Astrocyte (in vitro differentiated cells and primary cell): ENCODE measurements at places on chromosomes 16 and 17. TPM values are rescaled to one million over a fixed set of nuclear protein-coding genes. Genes with fewer than 3 reads are reported as not detected.

- H3K4me1 ChIP-seq = peaks cover 14% of the 10 kb centered on the region
- H3K4me3 ChIP-seq = no peak overlapping the region
- peak; percentile 40 for DNase-seq
- no peaks in the 10 kb centered on the region for H3K36me3 ChIP-seq
- peak overlapping the region; percentile 46 for H3K27ac ChIP-seq
Observed at GRCh38 chr17:13428611-13429042, 173.1 kb downstream of the HS3ST3A1 start.

Gene LPO
- total RNA-seq = not detected in 2 replicates

GRCh38 chr16:65697065-65697464, 575.2 kb upstream of the CDH11 start:
- H3K27me3 ChIP-seq = no peaks in the 10 kb centered on the region
- DNase-seq = no peak
- no peak overlapping the region for H3K4me3 ChIP-seq

- H3K27ac ChIP-seq = no peak overlapping the region
- H3K4me3 ChIP-seq = no peak overlapping the region
- H3K36me3 ChIP-seq = peaks cover 9% of the 10 kb centered on the region
- H3K27me3 ChIP-seq = no peaks in the 10 kb centered on the region
Observed at GRCh38 chr17:73234736-73235135, 26.9 kb downstream of the CPSF4L start.

GRCh38 chr17:48513097-48513496, 17.7 kb downstream of the HOXB1 start:
- H3K36me3 ChIP-seq = no peaks in the 10 kb centered on the region
- peaks cover 14% of the 10 kb centered on the region for H3K27me3 ChIP-seq
- H3K27ac ChIP-seq = no peak overlapping the region

GRCh38 chr16:49641250-49641649, 214.7 kb downstream of the ZNF423 start:
- H3K27ac ChIP-seq = no peak overlapping the region
- H3K4me3 ChIP-seq = no peak overlapping the region
- DNase-seq = no peak
- no peaks in the 10 kb centered on the region for H3K36me3 ChIP-seq
- H3K27me3 ChIP-seq = no peaks in the 10 kb centered on the region

Gene KRT16
- 0.79 and 1.3 TPM in 2 replicates for total RNA-seq

DNA sequence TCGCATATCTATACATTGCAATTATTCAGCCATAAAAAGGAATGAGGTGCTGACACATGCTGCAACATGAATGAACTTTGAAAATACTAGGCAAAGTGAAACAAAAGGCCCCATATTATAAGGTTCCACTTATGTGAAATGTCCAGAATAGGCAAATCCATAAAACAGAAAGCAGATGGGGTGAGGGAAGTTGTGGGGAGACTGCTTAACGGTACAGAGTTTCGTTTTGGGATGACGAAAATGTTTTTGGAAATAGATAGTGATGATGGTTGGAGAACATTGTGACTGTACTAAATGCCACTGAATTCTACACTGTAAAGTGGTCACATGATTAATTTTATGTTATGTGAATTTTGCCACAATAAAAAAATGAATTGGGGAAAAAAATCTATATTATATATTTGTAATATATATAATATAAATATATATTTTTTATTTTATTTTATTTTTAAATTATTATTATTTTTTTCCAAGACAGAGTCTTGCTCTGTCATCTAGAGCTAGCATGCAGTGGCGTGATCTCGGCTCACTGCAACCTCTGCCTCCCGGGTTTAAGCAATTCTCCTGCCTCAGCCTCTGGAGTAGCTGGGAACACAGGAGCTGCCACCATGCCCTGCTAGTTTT, 4.2 kb upstream of the GNA13 start:
- no peaks in the 10 kb centered on the region for H3K27me3 ChIP-seq
- DNase-seq = no peak
- no peak overlapping the region for H3K4me3 ChIP-seq
- no peaks in the 10 kb centered on the region for H3K36me3 ChIP-seq

DNA sequence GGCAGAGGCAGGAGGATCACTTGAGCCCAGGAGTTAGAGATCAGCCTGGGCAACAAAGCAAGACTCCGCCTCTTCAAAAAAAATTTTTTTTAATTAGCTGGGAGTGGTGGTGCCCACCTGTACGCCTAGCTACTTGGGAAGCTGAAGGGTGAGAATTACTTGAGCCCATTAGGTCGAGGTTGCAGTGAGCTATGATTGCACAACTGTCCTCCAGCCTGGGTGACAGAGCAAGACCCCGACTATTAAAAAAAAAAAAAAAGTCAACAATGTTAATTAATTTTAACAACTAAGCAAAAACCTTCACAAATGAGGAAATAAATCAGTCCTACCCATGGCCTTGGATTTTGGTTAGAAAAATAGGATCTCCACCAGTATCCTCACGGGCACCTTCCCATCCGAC, 5.4 kb downstream of the DHX58 start:
- no peaks in the 10 kb centered on the region for H3K36me3 ChIP-seq
- H3K4me3 ChIP-seq = peak overlapping the region; percentile 20
- no peak overlapping the region for H3K27ac ChIP-seq
- H3K4me1 ChIP-seq = no peaks in the 10 kb centered on the region

Gene SNAI3
- total RNA-seq = 0.22 and 0.48 TPM in 2 replicates

GRCh38 chr16:30524575-30525568, 1.5 kb downstream of the ZNF768 start:
- no peaks in the 10 kb centered on the region for H3K36me3 ChIP-seq
- H3K27me3 ChIP-seq = no peaks in the 10 kb centered on the region
- peaks cover 5% of the 10 kb centered on the region for H3K4me1 ChIP-seq
- no peak for DNase-seq
- H3K4me3 ChIP-seq = no peak overlapping the region

Gene RPH3AL
- 3.1 and 3.7 TPM in 2 replicates for total RNA-seq

Gene PSME3
- total RNA-seq = 131 and 152 TPM in 2 replicates

- no peak for DNase-seq
- no peak overlapping the region for H3K27ac ChIP-seq
- H3K4me3 ChIP-seq = no peak overlapping the region
- no peaks in the 10 kb centered on the region for H3K4me1 ChIP-seq
- no peaks in the 10 kb centered on the region for H3K27me3 ChIP-seq
Observed at GRCh38 chr17:2612630-2613029, 19.2 kb downstream of the PAFAH1B1 start.

DNA sequence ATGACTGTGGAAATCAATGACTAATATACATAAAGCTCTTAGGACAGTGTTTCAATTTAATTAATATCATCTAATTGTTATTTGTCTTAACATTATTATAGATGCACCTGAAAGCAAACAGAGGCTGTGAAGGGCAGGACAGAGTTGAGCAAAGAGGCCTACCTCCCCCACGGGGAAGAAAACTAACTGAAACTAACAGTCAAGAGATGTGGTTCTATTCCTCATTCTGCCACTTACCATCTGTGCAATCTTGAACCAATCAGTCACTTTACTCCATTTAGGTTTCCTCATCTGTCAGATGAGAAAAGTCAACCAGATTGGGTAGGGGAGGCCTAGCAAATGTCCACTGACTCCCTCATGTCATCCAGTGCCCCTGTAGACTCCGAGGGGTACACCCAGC, 59.1 kb downstream of the C17orf67 start:
- H3K36me3 ChIP-seq = no peaks in the 10 kb centered on the region
- H3K4me1 ChIP-seq = no peaks in the 10 kb centered on the region
- H3K27ac ChIP-seq = no peak overlapping the region
- H3K4me3 ChIP-seq = no peak overlapping the region
- DNase-seq = no peak

- no peaks in the 10 kb centered on the region for H3K36me3 ChIP-seq
- no peak overlapping the region for H3K27ac ChIP-seq
- peaks cover 6% of the 10 kb centered on the region for H3K4me1 ChIP-seq
- DNase-seq = peak; percentile 62
- H3K4me3 ChIP-seq = no peak overlapping the region
Observed at GRCh38 chr16:47617732-47618131, 156.6 kb downstream of the PHKB start.

Gene CES3
- 0.77 and 1.5 TPM in 2 replicates for total RNA-seq

DNA sequence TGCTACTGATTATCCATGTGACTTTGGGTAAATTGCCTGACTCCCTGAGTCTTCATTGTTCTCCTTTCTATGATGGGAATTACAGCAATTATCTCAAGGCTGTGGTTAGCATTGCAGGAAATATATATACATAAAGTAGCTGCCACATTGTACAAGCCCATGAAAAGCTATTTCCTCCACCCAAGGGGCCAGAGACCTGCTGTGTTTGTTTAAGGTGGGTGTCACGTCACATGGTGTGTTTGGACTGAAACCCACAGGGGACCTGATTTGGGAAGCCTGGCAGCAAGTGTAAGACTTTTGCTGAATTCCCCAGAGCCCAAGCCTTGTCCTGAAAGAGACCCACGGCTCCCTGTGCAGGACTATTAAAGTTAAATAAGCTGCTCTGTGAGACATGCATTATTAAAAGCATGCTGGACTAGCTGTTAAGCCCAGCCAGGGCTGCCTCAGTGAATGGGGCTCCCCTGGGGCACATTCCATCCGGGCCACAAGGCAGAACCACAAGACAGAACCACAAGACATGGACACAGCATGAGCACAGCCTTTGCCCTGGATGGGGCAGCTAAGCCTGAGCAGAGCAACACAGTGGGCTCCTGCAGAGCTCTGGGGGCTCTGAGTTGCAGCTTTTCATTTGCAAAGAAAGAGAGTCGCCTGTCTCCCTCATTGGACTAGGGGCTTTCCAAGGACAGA, 148.9 kb downstream of the SPACA3 start:
- no peaks in the 10 kb centered on the region for H3K36me3 ChIP-seq
- H3K4me1 ChIP-seq = no peaks in the 10 kb centered on the region
- H3K27me3 ChIP-seq = no peaks in the 10 kb centered on the region
- DNase-seq = no peak
- no peak overlapping the region for H3K27ac ChIP-seq

Gene LITAF
- 113 and 120 TPM in 2 replicates for total RNA-seq

DNA sequence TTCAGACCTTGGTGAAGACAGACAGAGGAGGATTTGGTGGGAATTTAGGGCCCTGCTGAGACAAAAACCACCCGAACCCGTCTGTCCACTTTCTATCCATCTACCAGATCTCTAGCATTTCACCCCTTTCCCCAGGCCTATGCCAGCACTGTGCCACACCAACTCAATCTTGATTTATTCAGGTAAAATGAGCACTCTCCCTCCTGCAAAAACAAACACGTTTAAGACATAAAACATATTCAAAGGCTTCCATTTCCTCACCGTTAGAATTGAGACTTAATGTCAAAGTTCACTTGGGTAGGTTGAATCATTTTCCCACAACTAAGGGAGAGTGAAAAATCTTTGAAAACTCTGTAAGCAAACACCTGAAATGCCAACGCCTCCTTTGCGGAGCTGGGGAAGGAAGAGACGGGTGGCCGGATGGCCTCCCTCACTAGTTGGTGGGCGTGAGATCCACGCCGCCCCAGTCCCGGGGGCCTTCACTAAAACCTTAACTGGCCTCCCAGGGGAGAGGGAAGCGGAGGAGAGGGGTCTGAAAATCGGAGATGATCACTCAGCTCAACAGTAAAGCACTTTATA, 862 bp downstream of the DCAKD start:
- no peaks in the 10 kb centered on the region for H3K27me3 ChIP-seq
- peaks cover 21% of the 10 kb centered on the region for H3K4me1 ChIP-seq
- peak overlapping the region; percentile 86 for H3K4me3 ChIP-seq
- DNase-seq = no peak

DNA sequence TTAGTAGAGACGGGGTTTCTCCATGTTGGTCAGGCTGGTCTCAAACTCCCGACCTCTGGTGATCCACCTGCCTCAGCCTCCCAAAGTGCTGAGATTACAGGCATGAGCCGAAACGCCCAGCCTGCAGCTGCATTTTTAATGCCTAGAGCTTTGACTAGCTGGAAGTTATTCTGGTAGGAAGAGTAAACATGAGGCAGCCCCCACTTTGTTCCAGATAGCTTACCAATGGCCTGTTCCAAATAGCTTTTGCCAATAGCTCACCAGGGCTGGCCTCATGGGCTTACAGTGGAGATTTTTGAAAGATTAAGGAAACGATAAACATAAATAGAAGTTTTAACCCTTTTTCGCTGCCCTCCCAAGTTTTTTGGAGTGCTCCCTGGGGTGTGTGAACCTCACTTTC, 9.8 kb downstream of the TRPV2 start:
- no peak overlapping the region for H3K27ac ChIP-seq
- peaks cover 9% of the 10 kb centered on the region for H3K4me1 ChIP-seq
- H3K4me3 ChIP-seq = no peak overlapping the region
- no peak for DNase-seq
- H3K36me3 ChIP-seq = no peaks in the 10 kb centered on the region

Gene CACNA1H
- 21.7 and 30.5 TPM in 2 replicates for total RNA-seq

Gene AURKB
- total RNA-seq = 3.7 and 7.6 TPM in 2 replicates

GRCh38 chr17:4679658-4680057, 24.3 kb downstream of the PELP1 start:
- H3K27ac ChIP-seq = peak overlapping the region; percentile 14
- no peaks in the 10 kb centered on the region for H3K27me3 ChIP-seq
- peaks cover 35% of the 10 kb centered on the region for H3K36me3 ChIP-seq
- H3K4me3 ChIP-seq = no peak overlapping the region
- peaks cover 22% of the 10 kb centered on the region for H3K4me1 ChIP-seq

Gene TBC1D3K
- not detected in 2 replicates for total RNA-seq

- no peak overlapping the region for H3K27ac ChIP-seq
- H3K27me3 ChIP-seq = peaks cover 4% of the 10 kb centered on the region
- H3K4me3 ChIP-seq = no peak overlapping the region
Observed at GRCh38 chr17:1752425-1753262, 9.2 kb upstream of the SERPINF1 start.

DNA sequence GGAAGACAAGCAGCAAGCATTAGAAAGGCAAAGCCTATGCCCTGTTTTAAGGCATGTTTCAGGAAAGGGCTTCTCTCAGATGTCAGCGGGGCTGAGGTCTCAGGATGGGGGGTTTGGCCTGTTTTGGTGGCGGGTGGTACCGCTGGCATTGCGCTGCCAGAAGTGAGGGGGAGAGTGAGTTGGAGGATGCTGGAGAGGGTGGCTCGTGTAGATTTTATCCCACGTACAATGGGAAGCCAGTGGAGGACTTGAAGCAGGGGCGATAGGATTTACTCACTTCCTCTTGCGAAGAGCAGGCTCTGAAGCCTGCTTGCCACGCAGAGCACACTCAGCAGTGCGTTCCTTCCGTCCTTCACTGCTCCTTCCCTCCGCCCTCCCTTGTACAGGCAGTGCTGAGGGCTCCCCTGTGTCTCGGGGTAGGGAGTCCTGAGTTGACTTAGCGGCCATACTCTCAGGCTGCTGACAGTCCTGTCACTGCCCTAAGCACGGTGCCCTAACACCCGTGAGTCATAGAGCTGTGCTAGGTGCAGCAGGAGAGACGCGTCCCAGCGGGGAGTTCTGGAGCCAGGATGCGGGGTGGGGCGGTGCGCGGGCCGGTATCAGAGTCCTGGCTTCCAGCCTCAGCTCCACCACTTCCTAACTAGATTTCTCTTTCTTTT, 113.1 kb downstream of the SNX29 start:
- no peaks in the 10 kb centered on the region for H3K36me3 ChIP-seq
- H3K27ac ChIP-seq = peak overlapping the region; percentile 42
- H3K4me1 ChIP-seq = peaks cover 23% of the 10 kb centered on the region
- peak overlapping the region; percentile 35 for H3K4me3 ChIP-seq
- H3K27me3 ChIP-seq = no peaks in the 10 kb centered on the region
